ENCODE measurements at places on chromosomes 1 and 21.

- DNase-seq: no peak
Measured at GRCh38 chr1:223842784-223843183, 3.0 kb downstream of the TP53BP2 start.

GRCh38 chr1:159839116-159839849 is 12.6 kb downstream of the SLAMF8 start:
- DNase-seq: no peak

- DNase-seq: no peak
Measured at GRCh38 chr1:246293366-246294121, 213.5 kb downstream of the SMYD3 start.

- DNase-seq: no peak
Measured at GRCh38 chr21:41393876-41394465, 32.1 kb upstream of the MX1 start.

- DNase-seq: no peak
Measured at GRCh38 chr1:12460911-12461621, 156.9 kb downstream of the DHRS3 start.

DNA sequence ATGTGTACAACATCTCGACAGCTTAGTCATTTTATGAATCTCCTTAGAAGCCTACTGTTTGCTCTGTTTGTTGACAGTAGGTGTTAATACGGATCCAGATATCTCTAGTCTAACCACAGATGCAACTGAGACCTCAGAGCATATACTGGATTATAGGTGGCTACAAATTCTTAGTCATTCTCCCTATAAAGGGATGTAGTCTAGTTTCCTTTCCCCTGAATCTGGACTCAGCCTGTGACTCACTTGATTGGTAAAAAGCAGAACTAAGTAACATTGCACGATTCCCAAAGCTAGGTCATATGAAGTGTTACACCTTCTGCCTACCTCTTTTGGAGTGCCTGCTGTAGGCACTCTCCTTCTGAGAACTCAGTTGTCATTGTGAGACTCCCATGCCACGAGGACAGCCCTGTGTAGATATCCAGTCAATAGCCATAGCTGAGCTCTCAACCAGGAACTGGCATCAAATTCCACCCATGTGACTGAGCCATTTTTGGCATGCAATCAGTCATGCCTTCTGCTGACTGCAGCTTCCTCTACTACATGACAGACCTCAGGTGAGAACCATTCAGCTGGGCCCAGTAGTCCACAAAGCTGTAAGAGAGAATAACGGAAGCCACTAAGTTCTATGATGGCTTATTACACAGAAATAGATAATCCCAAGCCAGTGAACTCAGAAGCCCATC is 135.9 kb upstream of the CHRM3 start:
- DNase-seq: no peak

- no peak for DNase-seq
Measured at GRCh38 chr1:86429835-86430234, 5.9 kb downstream of the CLCA2 start.

DNA sequence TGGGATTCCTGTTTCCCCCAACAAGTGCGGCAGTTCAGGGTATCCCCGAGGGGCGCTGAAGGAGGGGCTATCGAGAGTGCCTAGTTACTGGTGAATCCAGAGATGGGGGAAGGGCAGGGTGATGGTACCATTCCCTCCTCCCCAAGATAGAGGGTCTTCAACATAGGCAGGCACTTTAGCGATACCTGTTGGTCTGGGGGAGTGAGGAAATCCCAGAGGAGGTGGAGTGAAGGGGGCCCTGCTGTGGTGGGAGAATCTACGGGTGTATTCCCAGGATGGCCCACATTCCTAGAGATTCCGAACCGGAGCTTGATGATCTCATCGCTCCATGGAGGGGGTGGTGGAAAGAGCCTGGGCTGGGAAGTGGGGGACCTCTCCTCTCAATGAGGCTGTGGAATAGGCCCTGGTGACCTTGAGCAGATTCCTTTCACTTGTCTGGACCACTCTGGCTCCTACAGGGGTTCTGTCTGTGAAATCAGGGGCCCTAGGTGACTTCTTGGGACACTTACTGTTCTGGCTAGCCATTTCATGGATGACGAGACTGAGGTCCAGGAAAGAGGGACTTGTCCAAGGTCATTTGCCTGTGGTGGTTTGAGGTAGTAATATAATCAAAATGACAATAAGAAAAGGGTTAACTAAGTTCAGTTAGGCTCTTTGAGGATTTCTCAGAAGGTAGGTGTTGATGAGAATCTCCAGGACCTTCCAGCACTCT is 52.7 kb upstream of the SYNC start:
- DNase-seq: no peak
